ENCODE measurements at places on chromosomes 3 and 15.

GRCh38 chr3:175349168-175349567 is 490.0 kb downstream of the NAALADL2 start:
- no peak for DNase-seq

DNA sequence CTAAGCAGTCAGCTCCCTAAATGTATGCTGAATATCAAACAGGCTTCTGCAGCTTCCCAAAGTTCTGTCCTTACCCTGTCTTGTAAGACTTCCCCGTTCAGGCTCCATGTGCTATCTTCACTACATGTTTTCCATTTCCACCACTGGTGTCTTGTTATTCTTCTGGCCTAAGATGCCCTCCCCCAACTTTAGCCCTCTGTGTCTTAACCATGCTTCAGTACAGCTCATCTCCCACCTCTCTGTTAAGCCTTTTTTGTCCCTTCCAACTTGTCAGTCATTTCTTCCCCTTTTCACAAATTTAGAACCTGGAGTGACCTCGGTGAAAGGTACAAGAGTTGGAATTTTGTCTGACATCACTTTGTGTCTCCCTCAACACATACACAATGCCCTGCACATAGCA is 151.7 kb upstream of the TBL1XR1 start:
- DNase-seq, result no peak

- DNase-seq, result no peak
Measured at GRCh38 chr3:156256256-156256655, 135.9 kb downstream of the KCNAB1 start.

DNA sequence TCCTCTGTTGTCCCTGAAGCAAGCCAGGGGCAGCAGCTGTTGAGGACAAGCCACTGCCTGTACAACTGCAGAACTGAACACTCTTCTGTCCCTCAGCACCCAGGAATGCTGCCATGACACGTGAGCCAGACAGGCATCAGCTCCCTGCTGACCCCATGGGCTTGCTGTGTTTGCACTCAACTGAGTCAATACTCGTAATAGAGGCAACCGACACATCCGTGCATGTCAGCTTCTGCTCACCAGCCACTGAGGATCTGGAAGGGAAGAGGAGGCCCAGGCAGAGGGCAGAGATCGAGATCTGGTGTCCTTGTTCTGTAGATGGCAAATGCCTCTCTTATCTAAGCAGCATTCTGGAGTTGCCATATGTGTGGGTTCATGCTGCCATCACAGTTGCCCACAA is 54.3 kb upstream of the SEC61A1 start:
- no peak for DNase-seq

DNA sequence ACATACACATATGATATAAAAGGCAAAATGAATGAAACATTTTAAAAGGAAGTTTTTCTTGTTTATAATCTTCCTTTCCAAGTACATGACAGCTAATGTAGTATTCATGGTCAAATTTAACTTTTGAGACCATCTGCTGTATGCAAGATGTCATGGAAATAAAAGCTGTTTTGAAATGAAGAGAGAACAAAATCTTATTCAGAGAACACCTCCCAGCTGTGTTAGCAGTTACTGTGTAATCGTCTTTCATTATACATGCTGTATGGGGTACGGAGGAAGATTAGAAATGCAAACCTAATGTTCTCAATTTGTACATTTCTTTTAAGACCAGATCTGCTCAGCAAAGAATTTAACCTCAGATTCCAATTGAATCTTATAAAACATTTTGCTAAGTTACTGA is 1182.3 kb downstream of the OTOL1 start:
- DNase-seq, result no peak

DNA sequence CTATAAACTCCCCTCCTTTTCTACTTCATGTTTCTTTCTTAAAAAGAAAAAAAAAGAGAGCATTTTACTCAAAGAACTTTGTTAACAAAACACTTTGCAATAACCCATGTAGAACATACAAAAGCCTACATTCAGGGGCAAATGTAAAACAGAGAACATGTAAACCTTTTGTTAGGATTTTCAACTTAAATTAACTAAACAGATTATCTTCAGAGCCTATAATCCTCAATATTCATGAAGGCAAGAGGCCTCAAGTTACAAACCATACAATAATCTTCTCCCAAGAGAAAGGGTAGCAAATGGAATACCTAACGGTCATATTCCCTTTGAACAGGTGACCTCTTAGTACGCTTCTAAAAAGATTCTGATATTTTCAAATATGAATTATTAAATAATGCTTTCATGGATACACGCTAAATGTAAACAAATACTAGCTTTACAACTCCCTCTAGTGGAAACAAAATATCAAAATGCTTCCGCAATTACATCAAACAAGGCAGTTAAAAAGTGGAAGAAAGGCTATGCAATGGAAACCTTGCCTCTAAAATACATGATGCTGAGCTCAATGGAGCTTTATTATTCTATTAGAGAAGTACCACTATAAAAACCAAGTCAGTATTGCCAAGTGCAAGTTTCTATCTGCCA is 9.9 kb downstream of the CEP152 start:
- DNase-seq, result peak; percentile 54

DNA sequence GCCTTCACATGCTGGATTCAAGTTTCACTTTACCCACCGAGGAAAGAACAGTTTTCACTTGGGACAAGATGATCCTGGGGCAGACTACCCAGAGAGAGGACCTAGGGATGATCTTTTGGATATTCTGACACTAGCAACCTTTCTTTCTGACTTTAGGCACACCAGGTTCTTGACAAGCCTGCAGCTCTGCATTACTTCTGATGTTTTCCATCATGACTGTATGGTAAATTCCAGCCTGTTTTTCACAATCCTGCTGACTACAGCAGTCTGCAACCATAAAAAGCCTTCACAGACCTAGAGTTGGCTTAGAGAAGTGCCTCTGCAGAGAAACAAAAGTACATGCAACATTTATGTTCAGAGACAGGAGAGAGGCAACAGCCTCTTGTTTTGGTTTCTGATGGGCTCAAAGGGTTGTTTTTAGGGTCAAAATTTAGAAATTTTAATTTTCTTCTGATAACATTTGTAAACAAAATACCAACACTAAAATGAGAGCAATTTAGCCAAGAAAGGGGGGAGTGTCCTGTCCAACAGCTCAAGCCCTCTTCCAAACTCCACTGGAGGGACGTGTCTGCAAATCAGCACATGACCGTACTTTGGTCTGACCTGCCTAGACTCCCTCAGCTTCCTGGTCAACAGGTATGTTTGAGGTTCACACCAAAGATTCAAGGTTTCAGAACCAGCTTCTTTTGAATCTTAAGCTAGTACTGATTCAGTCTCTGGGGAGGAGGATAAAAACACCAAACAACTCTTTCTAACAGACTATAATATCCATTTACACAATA is 799 bp downstream of the ABI3BP start:
- no peak for DNase-seq

DNA sequence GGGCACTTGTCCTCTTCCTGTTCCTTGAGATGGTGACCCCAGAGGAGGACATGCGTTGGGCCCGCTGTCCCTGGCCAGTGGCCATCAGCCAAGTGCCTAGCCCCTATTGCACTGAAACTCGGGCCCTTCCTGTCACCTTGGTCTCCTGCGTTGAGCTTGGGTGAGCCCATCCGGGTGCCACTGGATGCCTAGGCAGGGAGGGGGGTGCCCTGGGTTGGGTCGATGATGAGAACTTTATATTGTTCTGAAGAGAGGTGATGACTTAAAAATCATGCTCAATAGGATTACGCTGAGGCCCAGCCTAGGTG is 221.8 kb downstream of the SNRPN start:
- no peak for DNase-seq

DNA sequence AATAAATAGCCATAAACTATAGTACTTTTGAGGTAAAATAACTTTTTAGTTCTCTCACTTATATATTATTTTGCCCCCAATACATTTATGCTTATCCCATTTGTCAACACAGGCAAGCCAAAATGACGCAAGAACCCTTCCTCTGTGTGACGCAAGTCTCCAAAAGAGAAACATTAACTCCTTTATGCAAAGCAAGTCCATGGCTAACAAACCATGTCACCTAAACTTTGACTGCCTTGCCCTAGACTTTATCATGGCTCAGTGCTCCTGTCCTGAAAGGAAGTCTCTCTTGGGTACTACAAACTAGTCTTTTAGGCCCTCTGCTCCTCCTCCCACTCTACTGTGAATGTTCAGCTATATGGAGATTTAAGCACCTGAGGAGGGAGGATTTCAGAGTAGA is 230.5 kb downstream of the UNC13C start:
- no peak for DNase-seq

Data from DMS79 treated with DMSO at 0.1 percent for 48 hours (cell line).